ENCODE measurements at places on chromosomes 4 and X.

GRCh38 chr4:89121387-89122068 lies 10.2 kb downstream of the TIGD2 start:
- DNase-seq: no peak

GRCh38 chrX:56279863-56280262 lies 47.7 kb downstream of the KLF8 start:
- DNase-seq: no peak

GRCh38 chrX:2819345-2820135 lies 9.2 kb upstream of the GYG2 start:
- DNase-seq: no peak

GRCh38 chr4:139645458-139645857 lies 20.2 kb upstream of the MGST2 start:
- no peak for DNase-seq

DNA sequence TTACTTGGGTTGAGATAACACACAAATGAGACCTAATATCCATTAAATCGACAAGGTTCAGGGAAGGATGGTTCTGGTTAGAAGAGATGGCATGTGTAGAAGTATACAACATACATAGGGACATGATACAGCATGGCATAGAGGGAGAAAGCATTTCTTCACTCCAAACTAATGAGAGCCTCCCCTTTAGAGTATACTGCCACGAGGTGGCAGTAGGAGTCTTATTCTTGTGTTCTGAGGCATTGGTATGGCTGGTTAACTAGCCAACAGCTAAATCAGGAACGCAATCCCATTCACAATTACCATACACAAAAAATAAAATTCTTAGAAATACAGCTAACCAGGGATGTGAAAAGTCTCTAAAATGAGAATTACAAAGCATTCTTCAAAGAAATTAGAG lies 29.1 kb upstream of the TRO start:
- no peak for DNase-seq

- no peak for DNase-seq
These were observed 290.3 kb downstream of the GALNTL6 start for GRCh38 chr4:172103456-172103855.

- DNase-seq: no peak
These were observed 142.6 kb upstream of the SCML1 start for GRCh38 chrX:17594693-17595092.

GRCh38 chrX:149799938-149800337 lies 18.2 kb downstream of the MAGEA9 start:
- DNase-seq: no peak

GRCh38 chrX:8907688-8908087 lies 106.5 kb upstream of the FAM9A start:
- DNase-seq: no peak

GRCh38 chrX:67351411-67351810 lies 192.4 kb upstream of the AR start:
- DNase-seq: no peak

All from COR-L47 (cell line).